ENCODE measurements at places on chromosomes 7 and 10.

GRCh38 chr7:73992101-73992562 lies 35.8 kb upstream of the ELN start:
- DNase-seq, result no peak

GRCh38 chr10:118032564-118032963 lies 14.2 kb downstream of the RAB11FIP2 start:
- no peak for DNase-seq

- no peak for DNase-seq
Observed at GRCh38 chr10:5983774-5984173, 6.4 kb upstream of the IL15RA start.

DNA sequence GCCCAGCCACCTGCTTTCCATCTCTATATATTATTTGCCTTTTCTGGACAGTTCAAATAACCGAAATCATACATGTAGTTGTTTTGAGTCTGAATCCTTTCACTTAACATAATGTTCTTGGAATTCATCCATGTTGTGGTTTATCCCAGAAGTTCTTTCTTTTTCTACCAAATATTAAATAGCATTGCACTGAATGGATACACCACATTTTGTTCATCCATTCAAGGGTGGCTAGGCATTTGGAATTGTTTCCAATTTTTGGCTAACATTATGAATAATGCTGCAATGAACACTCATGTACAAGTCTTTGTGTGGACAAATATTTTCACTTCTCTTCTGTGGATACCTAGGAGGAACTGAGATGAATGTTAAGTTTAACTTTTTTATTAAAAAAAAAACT lies 18.0 kb downstream of the DNAJC1 start:
- no peak for DNase-seq

DNA sequence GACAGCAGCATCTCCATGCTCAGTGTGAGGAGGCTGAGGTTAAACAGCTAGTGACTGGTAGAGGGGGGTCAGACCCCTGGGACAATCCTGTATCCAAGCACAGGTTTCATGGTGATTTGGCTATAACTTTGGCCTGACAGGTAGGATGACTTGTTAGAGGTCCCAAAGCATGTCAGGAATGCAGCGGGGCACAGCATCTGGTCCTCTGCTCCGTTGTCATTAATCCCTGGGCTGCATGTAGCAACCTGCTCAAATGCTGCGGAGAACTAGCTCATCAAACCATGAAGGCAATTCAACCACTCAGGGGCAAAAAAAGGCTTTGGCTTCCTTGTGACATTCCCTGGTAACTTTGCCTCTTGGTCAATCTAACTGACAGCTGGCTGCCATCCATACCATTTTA lies 26.8 kb downstream of the WNT2 start:
- no peak for DNase-seq

GRCh38 chr7:134301592-134301991 lies 15.1 kb downstream of the SLC35B4 start:
- no peak for DNase-seq

- DNase-seq, result no peak
Observed at GRCh38 chr7:113907617-113908016, 11.2 kb downstream of the PPP1R3A start.

GRCh38 chr10:11167233-11167966 lies 149.7 kb downstream of the CELF2 start:
- no peak for DNase-seq

GRCh38 chr7:83984076-83984475 lies 210.5 kb downstream of the SEMA3A start:
- DNase-seq, result no peak

GRCh38 chr7:3897430-3898372 lies 596.6 kb downstream of the SDK1 start:
- no peak for DNase-seq

DNA sequence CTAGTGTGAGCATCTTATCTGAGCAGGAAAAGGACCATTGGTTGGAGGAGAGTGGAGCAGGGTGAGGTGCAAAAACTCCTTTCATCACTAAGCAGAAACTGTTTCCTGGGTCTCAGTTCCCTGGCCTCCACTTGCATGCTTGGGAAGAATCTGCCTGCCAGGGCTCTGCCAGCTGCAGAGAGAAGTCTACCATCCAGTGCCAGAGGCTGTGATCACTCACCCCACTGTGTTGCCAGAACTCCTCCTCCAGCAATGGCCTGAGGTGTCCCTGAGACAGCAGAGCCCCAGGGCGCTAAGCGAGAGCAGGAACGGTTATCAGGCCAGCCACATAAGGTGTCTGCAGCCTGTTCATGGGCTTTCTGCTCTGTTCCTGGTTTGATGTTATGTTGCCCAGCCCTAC lies 991.4 kb downstream of the CCSER2 start:
- peak; percentile 66 for DNase-seq

DNA sequence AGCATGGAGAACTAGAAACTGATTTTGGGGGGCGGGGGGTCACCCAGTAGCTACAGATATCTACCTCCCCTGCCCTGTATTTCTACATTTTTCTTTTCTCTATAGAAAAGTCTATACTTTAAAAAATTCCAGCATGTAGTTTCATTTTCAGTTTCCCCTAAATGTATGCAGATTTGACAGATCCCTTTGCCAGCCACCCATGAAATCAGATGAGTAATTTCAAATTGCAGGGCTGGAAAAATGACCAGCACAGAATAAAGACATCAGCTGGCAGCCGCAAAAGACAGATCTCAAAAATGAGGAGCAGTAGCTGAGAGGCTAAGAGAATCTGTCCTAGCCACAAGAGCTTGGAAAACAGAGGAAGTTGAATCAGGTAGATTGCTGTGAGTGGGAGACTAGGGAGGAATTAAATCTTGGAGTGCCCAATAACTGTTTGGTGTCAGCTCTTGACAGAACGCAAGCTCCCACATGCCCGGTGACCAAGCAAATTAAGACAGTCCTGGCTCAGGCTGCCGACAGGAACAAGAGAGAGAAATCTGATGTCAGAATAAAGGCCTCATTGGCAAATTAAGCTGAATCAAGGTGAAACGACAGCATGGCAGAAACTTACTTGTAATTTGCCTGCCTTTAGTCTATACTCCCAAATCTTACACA lies 24.5 kb downstream of the ADRB1 start:
- no peak for DNase-seq

DNA sequence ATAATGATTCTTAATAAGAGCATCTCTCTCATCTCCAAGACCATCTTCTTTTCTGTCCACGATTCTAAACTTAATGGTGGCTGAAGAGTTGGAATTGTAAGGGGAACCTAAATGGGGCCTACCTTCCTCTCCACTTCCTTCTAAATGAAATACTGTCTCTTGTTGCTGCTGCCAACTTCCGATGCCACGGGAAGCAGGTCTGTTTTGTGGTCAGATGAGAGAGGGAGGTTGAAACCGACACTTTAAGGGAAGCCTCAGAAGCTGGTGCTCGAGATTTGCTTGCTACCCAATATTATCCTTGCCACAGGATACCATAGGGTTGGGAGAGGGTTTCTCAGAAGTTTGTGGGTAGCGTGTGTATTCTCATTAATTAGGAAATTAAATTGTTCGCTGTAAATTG lies 464.1 kb downstream of the SUGCT start:
- no peak for DNase-seq

All from substantia nigra (tissue), 51 donors.